Activated CD8-positive, alpha-beta memory T cell treated with anti-CD3 and anti-CD28 coated beads for 24 hours (primary cell): ENCODE measurements at places on chromosomes 12 and 14.
A peak's percentile ranks its signal among the peaks of the same experiment; 100 is the strongest.

- DNase-seq, result no peak
These were observed 47.4 kb downstream of the STX2 start for GRCh38 chr12:130791629-130792028.

GRCh38 chr12:58372298-58372697 is 430.9 kb downstream of the ATP23 start:
- no peak for DNase-seq

DNA sequence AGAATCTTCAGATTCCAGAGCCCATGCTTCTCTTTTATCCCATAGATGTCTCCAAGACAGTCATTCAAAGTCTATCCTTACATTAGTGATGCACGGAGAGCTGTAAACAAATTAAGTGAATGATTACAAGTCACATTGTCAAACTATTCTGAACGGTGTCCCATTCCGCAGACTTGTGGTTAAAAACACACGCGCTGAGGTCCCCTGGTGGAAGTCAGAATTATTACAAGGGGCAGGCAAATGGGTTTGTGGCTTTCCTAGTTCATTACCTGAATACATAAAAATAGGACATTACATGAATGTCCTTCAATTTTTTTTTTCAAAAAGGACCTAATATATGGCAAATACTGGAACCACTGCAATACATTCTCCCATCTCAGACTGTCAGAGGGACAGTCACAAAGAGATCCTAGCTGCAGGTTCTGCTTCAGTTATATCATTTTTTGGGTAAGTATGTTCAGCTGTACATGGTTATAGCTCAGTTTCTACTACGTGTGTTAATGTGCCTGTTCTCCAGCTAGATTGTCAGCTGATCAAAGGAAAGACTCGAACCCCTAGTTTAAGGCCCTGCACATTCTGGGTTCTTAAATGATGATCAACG is 53.1 kb upstream of the STON2 start:
- peak; percentile 71 for DNase-seq

DNA sequence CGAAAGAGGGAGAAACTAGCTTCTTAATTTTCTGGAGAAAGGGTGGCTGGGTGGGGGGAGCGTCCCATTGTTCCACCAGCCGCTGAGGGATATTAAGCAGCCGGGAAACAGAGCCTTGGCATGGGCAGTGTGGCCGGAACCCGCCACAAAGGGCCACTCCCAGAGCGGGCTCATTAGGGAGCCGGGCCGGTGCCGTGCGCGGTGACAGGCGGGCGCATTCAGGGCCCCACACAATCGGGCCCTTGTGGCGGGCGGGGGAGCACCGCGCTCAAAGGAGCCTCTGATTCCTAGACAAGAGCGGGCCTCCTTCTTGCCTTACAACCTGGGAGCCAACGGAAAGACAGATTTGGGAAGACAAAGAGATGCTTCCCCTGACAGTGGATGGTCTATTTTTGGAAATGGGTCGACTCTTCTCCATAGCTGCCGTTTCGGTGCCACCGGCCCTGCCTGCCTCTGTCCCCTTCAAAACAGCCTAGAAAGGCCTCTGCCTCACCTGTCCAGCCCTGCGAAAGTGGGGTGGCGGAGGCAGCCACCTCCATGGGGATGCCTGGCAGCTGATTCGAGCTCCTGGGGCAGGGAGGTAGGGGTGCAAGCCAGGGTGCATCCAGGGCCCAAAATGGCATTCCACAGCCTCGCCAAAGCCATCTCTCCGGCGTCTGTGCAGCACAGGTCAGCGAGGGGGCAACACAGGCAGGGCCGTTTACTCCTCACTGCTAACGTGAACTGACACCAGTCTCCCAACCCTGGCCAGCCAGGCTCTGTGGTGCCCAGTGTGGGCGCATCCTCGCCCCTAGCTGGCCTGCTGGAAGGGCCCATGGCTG is 10.9 kb downstream of the CCDC85C start:
- DNase-seq, result no peak

- DNase-seq, result no peak
These were observed 14.8 kb downstream of the LDHB start for GRCh38 chr12:21642707-21643389.
